Stimulated activated CD4-positive, alpha-beta T cell treated with anti-CD3 and anti-CD28 coated beads, Interleukin-15, amount 100 ng/mL, for 48 hours (primary cell): ENCODE measurements at places on chromosomes 5 and 9.

- no peak for DNase-seq
Measured at GRCh38 chr9:86550401-86550800, 196.2 kb upstream of the TUT7 start.

GRCh38 chr5:124056326-124056990 lies 544.5 kb downstream of the CSNK1G3 start:
- DNase-seq, result no peak

GRCh38 chr9:104808035-104808614 lies 44.2 kb downstream of the NIPSNAP3B start:
- DNase-seq, result no peak

DNA sequence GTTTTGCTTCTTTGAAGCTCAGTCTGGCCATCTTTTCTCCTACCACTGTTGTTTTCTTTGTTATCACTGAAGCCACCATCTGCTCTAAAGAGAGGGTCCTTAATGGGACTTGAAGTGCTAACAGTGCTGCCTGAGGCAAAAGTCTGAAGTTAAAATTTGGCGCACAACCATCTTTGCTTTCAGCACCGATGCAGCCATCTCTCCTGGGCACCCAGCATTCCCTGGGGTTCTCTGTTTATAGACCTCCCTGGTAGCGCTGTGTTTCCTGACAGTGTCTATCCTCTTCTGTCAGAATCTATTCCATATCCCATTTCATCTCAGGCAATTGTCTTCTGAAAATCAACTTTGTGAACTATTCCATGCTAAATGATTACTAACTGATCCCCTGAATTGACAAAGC lies 491.5 kb upstream of the MPDZ start:
- DNase-seq, result no peak

- DNase-seq, result no peak
Measured at GRCh38 chr5:56350597-56351170, 117.6 kb upstream of the ANKRD55 start.

DNA sequence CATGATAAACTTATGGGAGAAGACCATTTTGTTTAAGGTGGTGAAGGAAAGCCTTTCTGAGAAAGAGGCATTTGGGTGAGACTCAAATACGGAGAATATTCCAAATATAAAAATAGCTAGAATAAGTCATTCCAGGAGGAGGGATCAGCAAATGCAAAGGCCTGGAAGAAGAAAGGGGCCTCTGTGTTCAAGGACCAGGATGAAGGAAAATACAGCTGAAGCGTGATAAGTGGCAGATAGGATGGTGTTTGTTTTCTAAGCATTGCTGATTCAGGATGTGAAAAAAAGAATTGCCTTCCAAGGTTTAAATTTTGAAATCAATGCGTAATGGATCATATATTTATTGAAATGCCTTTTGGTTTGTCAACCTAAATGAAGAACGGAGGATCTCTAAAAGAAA lies 59.4 kb upstream of the CAST start:
- no peak for DNase-seq

- no peak for DNase-seq
Measured at GRCh38 chr5:177123789-177124485, 9.6 kb upstream of the NSD1 start.

DNA sequence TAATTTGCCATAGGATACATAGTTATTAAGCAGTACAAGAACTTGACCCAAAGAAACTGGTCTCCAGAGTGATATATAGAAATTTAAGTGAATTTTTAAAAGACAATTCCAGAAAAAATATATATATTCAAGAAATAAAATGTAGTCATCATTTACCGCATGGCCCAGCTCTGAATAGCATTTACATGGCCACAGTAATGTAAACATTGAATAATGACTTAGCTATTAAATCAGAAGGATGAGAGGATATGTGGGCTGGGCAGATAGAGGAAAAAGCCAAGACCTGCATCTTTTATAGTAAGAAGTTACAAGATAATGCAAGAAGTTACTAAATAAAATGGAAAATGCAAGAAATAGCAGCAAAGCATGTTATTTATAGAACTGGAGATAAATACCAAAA lies 405.2 kb upstream of the WWC1 start:
- DNase-seq, result no peak

- no peak for DNase-seq
Measured at GRCh38 chr9:79196606-79197005, 375.2 kb upstream of the TLE4 start.

GRCh38 chr9:113228130-113228665 lies 6.9 kb downstream of the SLC31A1 start:
- DNase-seq, result no peak

GRCh38 chr5:153905219-153905618 lies 133.5 kb downstream of the FAM114A2 start:
- DNase-seq, result no peak

- no peak for DNase-seq
Measured at GRCh38 chr5:65475336-65475735, 6.4 kb downstream of the ADAMTS6 start.

GRCh38 chr5:119333421-119333851 lies 22.4 kb upstream of the TNFAIP8 start:
- DNase-seq, result no peak

DNA sequence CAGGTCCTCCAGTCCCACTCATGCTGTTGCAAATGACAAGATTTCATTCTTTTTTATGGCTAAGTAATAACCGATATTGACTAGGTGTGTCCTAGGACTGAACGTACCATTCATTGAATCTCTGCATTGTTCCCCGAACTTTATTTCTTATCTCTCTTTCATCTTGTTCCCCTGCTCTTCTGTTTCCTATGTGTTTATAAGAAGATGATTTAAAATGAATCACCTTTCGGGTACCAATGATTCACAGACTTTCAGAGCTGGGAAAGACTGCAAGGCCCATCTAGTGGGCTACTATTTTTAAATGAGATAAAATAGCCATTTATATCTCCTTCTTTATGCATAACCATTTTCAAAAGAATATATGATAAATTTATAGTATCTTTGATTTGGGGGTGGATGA lies 133.0 kb downstream of the CDH18 start:
- DNase-seq, result no peak

DNA sequence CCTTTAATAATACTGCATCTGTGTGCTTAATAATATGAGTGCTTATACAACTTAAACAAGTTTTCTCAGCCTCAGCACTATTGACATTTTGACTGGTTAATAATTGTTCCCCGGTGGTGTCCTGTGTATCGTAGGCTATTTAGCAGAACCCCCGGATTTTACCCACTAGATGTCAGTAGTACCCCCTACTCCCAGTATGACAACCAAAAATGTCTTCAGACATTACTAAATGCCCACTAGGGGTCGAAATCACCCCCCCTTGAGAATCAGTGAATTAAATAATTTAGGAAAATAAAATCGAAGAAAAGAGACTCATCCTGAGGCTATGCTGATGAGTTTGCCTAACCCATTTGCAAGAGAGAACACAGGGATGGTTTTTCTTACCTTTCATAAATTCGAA lies 166.3 kb downstream of the ATP10B start:
- no peak for DNase-seq

DNA sequence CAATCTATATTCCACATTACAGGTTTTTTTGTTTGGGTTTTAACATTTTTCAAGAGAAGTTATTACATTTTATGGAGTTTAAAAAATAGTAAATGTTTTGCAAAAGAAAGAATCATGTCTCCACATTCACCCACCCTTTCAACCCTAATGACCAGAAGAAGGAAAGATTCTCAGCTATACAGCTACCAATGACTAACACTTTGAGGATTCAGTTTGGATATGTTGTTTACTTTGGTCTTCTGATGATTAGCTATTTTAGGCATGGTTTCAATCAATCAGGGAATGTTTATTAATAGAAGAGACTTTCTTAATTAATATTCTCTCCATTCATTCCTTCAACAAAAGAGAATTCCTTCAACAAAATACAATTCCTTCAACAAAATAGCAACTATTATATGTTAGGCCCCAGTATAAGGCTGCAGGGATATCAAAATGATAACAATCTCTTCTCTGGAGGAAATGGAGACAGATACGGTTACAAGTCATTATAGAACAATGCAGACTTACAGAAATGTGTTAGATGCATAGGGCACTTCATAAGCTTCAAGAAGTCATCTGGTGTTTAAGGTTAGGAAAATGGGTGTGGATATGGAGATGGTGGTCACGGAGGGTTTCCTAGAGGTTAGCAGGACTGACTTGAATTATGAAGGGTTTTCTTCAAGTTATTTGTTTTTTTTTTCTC lies 9.3 kb upstream of the NR3C1 start:
- no peak for DNase-seq

- no peak for DNase-seq
Measured at GRCh38 chr5:108101130-108101529, 280.8 kb downstream of the FBXL17 start.

- DNase-seq, result no peak
Measured at GRCh38 chr9:85484235-85484634, 257.5 kb downstream of the AGTPBP1 start.

DNA sequence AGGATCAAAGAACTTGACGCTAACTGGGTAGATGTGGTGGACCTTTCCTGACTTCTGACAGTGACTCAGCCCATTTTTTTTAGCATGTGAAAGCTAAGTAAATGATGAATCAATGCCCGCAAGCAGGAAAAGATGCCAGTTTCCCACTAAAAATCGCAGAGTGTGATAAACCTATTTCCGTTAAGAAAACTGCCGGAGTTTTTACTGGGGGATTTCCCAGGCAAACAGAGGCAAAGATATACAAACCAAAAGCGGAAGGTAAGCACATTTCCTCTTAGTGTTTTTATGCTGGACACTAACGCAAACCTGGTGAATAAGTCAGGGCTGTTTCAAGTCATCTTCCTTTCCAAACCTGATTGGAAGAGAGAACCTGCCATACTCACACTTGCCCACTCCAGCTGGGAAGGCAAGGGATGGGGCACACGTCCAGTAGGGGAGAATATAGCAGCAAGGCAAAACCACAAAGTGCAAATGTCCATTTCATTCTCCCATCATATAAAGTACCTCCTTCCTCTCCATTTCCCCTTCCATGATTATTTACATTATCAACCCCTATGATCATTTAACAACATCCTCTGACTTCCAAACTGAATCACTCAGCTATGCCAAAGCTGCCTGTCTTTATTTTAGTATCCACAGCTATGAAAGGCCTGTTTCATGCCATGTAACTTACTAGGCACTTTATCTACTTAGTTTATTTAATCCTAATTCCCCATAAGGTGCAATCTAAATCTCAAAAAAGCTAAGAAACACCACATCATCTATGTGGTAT lies 349.7 kb upstream of the RFX3 start:
- no peak for DNase-seq

- DNase-seq, result no peak
Measured at GRCh38 chr9:126331964-126332748, 5.5 kb downstream of the MVB12B start.

DNA sequence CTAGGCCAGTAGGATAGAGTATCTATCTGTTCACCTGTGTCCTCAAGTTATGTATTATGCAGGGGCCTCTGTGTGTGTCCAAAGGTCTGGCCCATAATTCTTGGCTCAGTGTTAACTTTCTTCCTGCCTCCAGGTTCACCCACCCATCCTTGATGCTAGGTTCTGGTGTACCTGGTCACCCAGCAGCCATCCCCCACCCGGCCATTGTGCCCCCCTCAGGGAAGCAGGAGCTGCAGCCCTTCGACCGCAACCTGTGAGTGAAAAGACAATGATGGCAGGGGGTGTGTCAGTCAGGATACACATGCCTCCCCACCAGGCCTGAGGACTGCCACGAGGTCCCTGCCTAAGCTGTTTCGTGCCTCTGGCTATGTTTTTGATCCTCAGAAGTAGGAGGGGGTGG lies 27.6 kb downstream of the TCF7 start:
- DNase-seq, result no peak
